KBM-7 (cell line): ENCODE measurements at places on chromosomes 13 and 19.

DNA sequence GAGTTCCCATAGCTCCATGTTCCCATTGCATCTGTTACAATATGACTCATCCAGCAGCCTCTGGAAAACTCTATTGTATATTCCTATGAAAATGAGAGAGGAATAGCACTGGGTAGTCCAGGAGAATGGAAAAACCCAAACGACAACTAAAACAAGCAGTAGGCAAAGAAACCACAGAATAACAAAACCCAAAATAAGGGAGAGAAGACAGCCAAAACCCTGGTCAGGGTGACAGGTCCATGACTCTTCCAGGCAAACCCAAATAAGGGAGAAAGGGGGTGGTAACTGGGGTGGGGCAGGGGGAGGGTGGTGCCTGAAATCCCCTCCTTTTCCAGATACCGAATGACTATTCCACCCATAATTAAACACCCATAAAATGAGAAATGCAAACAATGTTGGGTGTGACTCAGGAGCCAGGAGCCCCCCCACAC lies 4.0 kb upstream of the ZNF8 start:
- no peak for DNase-seq

DNA sequence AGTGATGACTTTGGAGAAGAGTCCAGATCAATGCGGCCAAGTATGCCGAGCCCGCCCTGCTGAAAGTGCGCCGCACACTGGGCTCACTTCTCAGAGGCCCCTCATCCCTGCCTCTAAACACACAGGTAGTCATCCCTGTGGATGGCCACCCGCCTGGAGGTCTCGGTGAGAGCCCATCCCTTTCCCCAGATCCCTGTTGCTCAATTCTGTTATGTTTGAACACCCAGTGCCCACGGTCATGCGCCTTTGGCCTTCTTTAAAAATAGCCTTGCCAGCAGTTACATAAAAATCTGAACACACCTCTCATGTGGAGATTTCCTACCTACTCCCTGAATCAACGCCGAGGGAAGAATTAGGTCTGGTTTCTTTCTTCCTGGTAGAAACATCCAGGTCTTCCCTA lies 11.9 kb downstream of the ELAVL1 start:
- no peak for DNase-seq

DNA sequence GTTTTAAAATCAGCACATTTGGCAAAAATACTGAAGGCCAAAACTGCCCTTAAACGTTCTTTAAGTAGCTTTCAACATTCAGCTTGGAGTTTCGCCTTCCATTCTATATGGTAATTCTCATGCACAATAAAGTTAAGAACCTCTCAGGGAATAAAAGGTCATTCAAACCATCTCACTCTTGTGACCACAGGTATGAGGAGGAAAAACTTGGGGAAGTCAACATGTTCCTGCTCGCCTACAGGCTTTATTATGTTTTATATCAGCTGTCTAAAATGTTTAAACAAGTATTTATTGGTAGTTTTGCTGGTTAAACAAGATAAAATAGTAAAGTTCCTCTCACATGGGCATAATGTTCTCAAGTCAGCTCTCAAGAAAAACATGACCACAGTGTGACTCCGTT lies 19.9 kb upstream of the TM9SF2 start:
- DNase-seq, result no peak

DNA sequence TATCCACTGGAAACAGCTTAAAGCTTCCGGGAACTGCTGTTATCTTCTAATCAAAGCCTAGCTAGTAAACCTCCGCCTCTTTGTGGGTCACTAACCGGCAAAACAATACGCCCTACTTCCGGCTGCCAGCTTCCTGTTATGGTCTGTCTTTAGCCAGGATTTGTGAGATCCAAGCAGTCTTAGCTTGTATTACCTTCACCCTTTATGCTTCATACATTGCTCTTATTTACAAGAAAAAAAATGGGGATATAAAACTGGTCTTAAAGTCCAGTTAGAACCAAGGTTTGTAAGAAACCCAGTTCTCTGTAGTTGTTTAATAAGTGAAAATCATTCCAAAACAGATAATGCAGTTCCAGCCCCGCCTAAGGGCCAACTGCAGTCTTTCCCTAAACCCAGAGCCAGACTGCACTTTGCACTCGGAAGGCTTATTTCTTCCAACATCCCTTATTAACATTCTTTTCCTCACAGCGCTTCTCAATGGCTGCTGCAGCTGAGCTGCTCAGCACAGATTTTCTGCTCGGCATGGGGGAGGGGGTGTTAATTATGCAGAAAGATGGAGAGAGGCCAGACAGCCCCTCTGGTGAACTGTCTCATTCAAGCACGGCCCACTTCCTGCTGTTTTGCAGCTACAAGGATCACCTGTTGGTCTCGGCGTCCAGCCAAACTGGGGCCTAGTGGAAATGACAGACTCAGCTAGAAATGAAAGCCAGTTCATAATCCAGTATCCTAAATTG lies 368.4 kb downstream of the KLF12 start:
- peak; percentile 55 for DNase-seq

DNA sequence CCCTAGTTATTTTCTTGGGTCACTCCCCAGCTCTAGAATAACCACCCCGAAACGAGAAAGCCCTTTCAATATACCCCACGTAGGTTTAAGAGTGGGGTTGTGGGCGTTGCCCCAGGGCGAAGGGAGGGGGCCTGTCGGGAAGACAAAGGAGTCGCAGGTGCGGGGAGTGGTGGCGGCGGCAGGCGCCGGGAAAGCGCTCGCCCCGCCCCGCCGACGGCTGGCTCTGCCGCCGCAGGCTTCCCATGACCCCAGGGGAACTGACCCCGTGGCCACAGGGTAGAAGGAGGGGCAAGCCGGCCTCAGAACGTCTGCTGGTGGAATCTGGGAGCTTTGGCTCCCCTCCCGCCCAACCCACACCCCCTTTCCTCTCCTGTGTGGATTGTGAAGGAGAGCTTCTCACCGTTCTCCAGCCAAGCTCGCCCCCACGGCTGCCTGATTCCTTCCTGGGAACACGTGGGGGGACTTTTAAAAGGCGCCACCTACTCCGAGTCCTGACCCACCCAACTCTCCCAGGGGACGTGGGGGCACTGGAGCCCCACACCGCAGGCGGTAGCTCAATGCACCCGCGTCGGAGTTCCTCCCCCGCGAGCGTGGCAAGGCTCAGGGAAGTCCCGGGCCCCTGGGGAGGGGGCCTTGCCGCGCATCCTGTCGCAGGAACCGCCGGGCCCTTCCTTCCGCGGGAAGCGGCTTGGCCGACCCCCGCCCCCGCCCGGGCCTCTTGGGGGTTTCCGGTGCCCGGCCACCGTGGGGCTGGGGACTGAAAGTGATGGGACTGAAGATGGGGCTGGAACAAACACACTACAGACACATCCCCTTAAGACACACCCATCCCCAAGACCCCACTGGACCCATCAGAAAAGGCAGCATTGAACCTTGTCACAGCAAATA lies 5.5 kb downstream of the IER2 start:
- peak; percentile 84 for DNase-seq

DNA sequence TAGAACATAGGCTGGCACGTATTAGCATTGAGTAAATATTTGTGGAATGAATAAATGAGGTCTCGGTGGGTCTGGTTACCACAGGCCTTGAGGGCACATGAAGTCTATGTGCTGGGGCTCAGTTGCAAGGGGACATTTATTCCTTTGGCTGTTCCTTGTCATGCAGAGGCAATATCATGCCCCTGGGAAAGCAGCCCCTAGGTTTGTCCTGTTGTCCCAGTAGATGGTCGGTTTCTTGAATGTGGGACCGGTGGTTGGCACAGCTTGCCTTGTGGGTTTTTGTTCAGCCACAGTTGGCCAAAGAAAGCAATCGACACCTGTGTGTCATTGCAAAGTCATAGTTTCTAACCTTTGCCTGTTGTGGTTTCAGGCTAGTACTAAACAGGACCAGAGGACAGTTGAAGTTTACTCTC lies 24.7 kb upstream of the GPR183 start:
- DNase-seq, result no peak
